T-helper 2 cell treated with Interferon-gamma antibody and Interleukin-4, amounts not matched to agents 100 ng/mL and 5 ng/mL, for 36 hours (primary cell): ENCODE measurements at places on chromosomes 7 and 10. TPM values are rescaled to one million over a fixed set of nuclear protein-coding genes. Genes with fewer than 3 reads are reported as not detected.

NPFFR1 gene
- not detected in 2 replicates for total RNA-seq

OR6V1 gene
- total RNA-seq: not detected in 2 replicates

CFAP69 gene
- not detected in 2 replicates for total RNA-seq

NHLRC2 gene
- 25.4 and 27.9 TPM in 2 replicates for total RNA-seq

CCDC146 gene
- total RNA-seq: 7.8 and 13.3 TPM in 2 replicates

INA gene
- 0.25 and 0.27 TPM in 2 replicates for total RNA-seq

SLC39A12 gene
- not detected in 2 replicates for total RNA-seq

C7orf33 gene
- not detected in 2 replicates for total RNA-seq
